ENCODE measurements at places on chromosomes 4 and X.

- DNase-seq, result peak; percentile 67
Observed at GRCh38 chrX:154002215-154002719, 17.4 kb downstream of the IRAK1 start.

DNA sequence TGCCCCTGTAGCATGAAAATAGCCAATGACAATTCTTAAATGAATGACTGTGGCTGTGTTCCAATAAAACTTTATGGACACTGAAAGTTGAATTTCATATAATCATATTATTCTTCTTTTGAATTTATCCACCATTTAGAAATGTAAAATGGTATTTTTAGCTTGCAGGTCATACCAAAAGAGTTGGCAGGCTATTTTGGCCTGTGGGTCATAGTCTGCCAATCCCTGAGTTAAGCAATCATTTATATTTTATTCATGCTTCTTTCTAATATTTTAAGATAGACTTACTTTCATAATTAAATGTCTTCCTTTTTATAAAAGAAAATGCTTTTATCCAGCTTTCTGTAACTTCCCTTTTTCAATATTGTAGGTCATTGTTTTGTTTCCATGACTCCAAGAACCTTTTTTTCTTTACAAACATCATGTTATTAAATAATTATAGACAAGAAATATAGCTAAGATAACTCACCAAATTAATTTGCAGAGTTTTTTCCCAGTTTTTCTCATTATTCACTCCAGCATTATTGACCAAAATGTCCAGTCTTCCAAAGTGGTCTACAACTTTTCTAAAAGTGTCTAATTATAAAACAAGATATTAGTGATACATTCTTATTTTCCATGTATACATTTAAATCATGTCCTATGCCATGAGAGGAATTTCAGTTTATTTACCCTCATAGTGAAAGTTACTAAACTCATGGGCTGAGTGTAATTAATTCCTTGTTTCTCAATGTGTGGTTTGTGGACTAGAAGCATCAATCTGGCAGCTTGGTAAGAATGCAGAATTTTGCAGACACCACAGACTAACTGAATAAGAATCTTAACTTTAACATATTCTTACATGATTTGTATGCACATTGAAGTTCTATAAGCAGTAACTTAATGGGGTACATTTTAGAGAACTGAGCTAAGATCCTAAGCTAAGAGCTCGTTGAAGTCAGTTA, 4.5 kb downstream of the HPGD start:
- DNase-seq, result no peak

GRCh38 chrX:148567229-148567628, 66.8 kb downstream of the AFF2 start:
- no peak for DNase-seq

GRCh38 chr4:165288226-165288625, 39.2 kb upstream of the MSMO1 start:
- DNase-seq, result no peak

GRCh38 chrX:36581030-36581429, 427.1 kb upstream of the FAM47C start:
- DNase-seq, result no peak

GRCh38 chr4:164935363-164935762, 42.1 kb downstream of the TRIM61 start:
- no peak for DNase-seq

- no peak for DNase-seq
Observed at GRCh38 chr4:14925471-14925870, 76.8 kb upstream of the CPEB2 start.

GRCh38 chrX:16628946-16629595, 20.9 kb upstream of the S100G start:
- no peak for DNase-seq

- no peak for DNase-seq
Observed at GRCh38 chr4:159326480-159326879, 223.6 kb downstream of the RAPGEF2 start.

DNA sequence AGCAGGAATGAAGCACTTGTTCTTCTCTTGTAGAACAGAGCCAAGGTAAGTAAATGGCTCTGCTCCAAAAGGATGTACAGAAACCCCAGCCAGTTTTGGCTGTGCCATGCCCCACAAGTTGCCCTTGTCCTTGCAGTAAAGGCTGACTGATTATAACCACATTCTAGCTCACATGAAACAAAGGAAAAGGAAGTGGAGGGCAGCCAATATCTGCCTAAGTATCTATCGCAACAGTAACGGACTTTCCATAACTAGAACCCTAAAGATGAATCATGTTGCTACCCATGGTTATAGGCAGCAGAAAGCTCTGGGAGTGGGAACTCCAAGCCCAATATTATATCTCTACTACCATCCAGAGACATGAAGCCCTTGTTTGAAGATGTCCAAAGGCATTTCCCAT, 95.7 kb downstream of the COMMD8 start:
- DNase-seq, result no peak

GRCh38 chr4:28014469-28014868, 1153.8 kb downstream of the STIM2 start:
- DNase-seq, result no peak

GRCh38 chr4:52102587-52102986, 51.5 kb downstream of the SPATA18 start:
- DNase-seq, result no peak

DNA sequence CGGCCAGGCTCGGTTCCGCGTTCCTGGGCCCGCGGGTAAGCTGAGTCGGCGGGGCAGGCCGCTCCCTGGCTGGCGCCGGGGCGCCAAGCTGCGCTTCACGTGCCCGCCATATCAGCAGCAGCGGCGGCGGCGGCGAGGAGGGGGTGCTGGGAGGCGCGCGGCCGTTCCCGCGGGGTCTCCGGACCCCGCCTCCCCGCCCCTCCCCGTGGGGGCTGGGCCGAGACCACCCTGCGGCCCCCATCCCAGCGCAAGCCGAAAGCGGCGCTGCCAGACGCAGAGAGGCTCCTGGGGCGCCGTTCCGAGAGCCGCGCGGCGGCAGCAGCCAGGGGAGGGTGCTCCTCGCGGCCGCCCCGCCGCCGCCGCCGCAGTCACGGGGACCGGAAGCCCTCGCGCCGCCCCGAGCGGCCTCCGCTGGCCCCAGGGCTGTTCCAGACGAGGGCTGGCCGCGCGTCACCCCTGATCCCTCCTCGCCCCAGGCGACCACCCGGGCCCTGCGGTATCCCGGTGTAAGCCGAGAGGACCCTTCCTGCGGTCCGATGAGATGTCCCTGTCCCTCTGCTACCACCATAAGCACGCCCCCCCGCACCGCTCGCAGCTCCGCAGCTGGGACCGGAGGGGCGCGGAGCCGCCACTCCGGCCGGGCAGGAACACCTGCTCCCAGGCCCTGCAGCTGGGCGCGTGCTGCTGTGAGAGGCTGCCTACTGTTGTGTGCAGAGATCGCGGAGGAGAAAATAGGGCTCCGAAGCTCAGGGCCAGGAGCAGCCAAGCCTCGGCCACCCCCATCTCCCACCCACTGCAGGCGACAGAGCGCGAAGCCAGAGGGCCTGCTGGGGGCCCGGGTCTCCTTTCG, 7.5 kb upstream of the BCOR start:
- DNase-seq, result peak; percentile 25

DNA sequence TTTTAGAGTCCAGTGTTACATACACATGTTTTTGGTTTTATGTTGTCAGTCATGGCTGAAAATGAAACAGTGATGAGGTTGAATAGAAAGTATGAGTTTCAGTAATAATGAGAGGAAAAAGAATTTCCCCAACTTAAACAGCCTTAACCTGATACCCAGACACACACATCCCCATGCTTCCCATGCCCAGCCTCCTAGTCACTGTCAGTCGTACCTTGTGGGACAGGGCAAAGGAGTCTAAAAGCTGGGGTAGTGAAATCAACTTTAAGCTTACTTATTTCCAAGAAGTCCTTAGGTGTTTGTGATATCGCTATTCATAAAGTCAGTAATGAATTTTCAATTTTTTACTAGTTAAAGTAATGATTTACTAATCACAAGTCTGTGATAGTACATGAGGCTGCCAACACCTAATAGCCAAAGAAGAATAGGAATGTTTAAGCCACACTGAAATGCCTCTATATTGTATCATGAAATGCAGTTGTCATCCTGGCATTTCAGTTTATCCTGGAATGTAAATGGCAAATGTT, 24.3 kb upstream of the GPR34 start:
- no peak for DNase-seq

- DNase-seq, result no peak
Observed at GRCh38 chr4:1035510-1035909, 24.1 kb downstream of the FGFRL1 start.

DNA sequence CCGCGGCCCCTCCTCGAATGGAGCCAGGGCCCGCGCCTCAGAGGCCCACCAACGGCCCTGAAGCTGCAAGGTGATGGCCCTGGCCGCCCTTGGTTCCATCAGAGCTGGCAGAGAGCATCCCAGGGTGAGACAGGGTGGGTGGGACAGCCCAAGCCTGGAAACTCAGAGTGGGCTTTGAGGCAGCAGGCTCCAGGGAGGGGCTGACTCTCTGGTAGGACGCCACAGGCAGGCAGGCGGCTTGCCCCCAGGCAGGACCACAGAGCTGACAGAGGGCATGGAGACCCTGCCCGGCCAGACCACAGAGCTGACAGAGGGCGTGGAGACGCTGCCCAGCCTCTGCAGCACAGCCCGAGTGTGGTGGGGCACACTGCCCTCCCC, 4.8 kb downstream of the MYL5 start:
- DNase-seq, result no peak

DNA sequence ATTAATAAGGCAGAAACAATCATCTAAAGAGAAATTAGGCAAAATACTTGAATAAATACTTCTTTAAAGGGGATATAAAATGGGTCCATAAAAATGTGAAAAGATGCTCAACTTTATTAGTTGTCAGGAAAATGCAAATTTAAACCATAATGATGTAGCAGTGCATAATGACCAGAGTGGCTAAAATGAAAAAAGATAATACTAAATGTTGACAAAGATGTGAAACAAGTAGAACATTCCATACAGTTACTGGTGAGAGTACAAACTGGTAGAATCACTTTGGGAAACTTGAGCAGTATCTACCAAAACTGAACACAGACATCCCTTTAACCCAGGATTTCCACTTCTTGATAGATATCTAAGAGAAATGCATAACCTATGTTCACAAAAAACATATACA, 5.0 kb downstream of the ARSJ start:
- DNase-seq, result no peak

DNA sequence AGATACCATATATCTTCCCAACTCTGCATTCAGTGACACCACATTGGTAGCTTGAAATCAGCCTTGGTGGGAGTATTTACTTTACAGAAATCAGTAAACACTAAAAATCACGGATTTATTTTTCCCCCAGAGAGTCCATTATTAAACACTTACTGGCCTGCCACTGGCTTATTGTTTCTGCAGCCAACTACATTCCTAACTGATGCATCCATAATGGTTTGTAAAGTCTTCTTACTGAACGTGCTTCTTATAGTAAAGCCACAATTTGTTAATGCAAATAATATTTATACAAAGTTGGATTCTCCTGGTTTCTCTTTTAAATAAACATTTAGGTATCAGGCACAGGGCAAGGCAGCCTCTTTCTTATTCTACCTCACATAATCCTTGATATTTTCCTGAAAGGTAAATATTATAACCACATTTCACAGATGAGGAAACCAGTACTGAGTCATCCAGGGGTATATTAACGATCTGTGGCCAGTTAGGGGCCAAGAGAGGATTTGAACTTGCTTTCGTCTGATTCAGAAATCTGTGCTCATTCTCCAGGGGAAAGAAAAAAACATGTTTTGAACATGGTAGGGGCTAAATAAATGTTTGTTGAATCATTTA, 136.5 kb downstream of the RAB28 start:
- no peak for DNase-seq

- no peak for DNase-seq
Observed at GRCh38 chrX:110415440-110416170, 57.0 kb downstream of the RTL9 start.
